ENCODE measurements at places on chromosomes 4 and X.

GRCh38 chr4:56937262-56937661, 29.6 kb downstream of the REST start:
- no peak for DNase-seq

DNA sequence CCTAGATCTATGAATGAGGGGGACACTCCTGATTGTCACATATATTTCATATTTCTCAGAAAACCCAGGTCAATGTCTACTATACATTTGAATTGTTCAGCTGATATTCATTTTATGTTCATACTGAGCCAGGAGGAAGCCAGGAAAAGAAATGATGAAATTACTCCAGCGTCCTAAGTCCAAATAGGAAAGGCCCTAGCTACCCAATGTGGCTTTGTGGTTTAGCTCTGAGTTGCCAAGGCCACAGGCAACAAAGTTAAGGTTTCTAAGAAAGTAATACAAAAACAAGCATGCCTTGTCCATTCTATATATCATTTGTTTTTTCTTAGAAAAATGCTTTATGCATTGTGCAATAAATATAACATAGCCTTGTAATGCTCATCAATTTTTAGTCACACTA, 4.5 kb upstream of the CSN2 start:
- DNase-seq = no peak

- no peak for DNase-seq
Observed at GRCh38 chr4:150578745-150579501, 3.0 kb upstream of the MAB21L2 start.

DNA sequence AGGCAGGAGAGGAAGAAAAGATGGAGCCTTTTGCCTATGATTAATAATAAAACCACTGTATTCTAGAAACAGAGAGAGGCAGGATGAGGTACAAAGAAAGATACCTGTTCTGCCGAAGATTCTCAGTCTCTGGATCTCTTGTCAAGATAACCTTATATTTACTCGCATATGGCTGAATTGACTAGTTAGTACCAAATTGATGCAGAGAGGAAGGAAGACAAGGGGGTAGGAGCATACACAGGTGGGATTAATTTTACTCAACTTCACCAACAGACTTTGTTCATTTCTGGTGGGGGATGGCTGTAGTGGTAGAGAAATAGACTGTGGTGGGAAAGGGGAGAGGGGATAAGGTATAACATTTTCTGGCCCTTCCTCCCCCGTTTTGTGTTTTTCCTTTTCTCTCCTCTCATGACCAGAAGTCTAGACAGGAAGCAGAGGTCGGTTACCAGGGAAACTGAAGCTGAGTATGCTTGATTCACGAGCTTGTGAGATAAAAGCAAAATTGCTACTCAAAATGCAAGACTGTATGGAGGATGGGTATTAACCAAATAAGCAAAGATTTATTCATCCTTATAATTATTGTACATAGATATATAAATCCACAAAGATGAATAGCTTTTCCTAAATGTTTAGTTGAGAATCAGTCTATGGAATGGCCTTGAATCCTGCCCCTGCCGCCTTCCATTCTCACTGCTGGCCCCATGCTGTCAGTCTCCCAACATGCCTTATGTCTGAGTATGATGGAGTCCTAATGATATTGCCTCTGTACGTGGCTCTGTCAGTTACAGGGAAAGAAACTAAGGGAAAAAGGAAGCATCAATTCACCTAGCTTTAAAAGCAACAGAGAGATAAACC, 17.8 kb upstream of the PAGE2B start:
- no peak for DNase-seq

GRCh38 chr4:41949531-41949930, 14.3 kb downstream of the TMEM33 start:
- DNase-seq = no peak

DNA sequence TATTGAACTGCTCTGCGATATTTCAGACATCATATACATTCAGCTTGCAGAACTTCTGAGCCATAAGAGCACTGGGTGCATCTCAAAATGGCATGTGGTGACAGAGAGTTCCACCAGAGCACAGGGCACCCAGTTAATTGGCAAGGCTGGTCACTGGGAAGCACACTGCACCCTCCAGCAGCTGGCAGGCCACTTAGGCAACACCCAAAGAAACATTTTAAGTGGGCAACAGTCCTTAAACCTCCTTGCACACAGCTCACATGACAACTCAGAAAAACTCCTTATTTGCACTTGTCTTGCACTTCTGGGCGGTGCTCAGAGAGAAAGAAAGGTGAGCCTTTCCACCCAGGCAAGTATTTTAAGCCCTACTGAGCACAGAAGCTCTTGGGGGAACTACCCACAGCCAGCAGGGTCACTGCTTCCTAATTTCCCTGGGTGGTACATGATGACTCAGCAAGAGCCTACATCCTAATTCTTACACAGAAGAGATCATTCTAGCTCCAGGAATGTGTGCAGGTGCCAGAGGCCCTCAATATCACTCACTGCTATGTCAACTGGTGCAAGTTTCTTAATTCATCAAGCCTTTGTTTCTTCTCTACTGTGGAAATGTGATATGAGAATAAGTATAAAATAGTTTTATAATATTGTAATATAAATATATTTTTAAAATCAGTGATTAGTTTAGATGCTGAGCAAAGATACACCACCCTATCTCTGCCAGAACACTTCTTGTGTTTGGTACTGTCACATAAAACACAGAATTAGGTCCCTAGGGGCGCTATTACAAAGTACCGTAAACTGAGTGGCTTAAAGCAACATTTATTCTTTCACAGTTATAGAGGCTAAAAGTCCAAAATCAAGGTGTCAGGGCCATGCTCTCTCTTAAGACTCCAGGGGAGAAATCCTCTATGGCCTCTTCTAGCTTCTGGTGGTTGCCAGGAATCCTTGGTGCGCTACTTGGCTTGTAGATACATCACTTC, 155.1 kb upstream of the PPARGC1A start:
- DNase-seq = no peak

DNA sequence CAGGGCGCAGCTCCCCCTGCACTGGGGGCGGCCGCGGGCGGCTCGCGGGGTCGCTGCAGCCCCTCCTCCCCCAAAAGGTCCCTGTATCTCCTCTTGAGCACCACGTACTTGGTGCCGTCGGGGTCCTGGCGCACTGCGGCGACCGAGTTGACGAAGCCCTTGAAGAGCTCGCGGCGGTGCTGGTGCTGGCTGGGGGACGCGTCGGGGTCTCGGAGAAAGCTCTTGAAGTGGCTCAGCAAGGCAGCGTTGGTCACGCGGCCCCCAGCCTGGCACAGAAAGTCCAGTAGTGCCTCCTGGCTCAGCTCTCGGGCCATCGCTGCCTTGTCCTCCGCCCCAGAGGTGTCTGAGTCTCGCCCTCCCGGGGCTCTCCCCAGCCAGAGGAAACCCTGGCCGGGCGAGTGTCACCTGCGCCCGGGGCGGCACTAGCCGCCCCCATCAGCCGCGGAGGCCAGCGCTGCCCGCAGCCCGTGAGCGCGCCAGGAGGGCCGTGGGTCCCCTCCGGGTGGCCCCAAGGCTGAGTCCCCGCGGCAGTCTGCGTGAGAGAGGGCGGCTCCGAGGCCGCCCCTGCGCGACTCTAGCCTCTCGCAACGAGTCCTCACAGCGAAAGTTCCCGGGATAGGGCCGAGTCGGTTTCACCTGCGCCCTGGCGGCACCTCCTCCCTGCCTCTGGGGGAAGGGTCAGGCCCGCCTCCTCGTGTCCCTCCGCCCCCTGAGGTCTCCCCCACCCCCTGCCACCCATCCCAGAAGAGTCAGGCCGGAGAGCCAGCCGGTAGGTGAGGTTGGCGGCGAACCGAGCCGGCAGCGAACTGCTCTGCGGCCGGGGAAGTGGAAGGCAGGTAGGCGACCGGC, at the start of gene SOWAHB:
TSS of gene SOWAHB (minus strand) at position 609 of the 849 bp plus-strand sequence. CDS start at position 314, 295 bp downstream.
- no peak for DNase-seq

DNA sequence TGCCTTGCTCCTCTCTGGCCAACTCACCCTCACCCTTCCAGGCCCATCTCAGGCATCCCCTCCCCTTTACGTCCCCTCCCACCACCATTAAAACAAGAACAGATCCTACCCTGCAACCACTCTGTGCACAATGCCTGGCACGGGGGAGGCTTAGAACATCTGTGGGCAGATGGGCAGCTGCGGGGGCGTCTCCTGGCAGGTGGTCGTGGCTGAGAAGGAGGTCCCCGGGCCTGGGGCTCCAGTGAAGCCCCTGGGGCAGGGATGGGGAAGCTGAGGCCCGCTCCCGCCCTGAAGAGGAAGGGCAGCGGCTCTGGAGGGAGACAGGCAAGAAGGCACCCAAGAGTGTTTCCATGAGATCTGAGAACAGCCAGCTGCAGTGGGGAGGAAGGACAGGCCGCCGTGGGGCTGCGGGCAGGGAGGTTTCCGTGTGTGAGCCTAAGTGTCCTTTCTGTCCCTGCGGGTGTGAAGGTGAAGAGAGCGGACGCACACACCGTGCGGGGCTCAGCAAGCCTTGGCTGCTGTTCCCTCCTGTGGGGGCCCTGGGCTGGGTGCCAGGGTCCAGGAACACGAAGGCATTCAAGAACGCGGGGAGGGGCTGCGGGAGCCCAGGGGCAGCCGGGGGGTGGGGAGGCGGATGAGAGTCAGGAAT, 7.8 kb upstream of the TBC1D14 start:
- DNase-seq = no peak

DNA sequence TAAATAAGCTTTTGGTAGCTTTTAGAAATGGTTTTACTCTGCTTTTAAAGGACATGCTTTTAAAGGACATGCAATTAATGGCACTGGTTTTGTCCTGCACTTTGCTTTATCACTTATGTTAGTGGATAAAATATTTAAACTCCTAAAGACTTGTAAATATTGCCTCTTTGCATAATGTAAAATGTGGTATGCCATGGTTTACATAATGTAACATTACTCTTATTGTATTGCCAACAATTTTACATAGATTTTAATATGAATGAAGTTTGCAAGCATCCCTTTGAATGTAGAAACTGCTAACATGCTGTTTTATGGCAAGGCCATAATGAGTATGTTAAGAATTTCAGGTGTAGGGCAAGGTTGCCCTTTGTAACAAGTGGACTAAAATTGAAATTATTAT, 118.4 kb downstream of the CHIC1 start:
- no peak for DNase-seq

- no peak for DNase-seq
Observed at GRCh38 chrX:13607331-13607995, 38.1 kb downstream of the EGFL6 start.

GRCh38 chr4:41784191-41784979, 35.9 kb upstream of the PHOX2B start:
- DNase-seq = no peak

DNA sequence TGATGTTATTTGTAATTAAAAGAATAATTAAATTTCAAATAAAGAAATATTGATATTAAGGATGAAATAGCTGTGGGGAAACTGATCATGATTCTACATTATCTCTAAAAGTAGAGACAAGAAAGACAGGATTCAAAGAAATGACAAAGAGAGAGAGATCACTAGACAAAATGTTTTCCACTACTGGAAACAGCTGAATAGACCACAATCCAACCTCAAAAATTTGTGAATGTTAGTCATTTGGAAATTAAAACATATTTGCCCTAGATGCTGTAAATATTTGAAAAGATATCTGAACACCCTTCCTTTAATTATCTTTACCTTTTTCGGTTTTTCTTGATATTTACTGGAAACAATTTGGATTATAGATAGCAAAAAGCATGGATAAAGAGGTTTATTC, 414.9 kb downstream of the CENPC start:
- no peak for DNase-seq

GRCh38 chrX:129665916-129666644, 11.3 kb upstream of the APLN start:
- no peak for DNase-seq

GRCh38 chr4:12615822-12616221, 868.3 kb downstream of the RAB28 start:
- no peak for DNase-seq

- no peak for DNase-seq
Observed at GRCh38 chr4:163976588-163976987, 482.1 kb downstream of the TMA16 start.

DNA sequence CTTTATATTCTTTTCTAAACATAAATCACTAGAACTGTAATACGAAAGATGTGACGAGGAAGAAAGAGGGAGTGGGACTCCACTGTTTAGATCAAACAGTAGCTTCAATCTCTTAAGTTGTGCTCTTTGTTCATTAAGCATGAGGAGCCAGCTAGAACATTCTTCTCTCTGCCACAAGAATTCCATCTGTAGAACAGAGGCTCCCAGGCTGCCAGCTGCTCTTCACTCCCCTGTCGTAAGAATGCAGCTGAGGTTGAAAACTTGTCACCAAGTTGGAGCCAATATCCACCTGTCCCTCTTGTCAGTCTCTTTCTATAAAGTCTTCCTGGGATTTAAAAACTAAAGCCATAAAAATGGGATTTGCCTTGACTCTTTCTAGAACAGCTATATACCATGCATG, 65.0 kb upstream of the SEC24B start:
- no peak for DNase-seq

DNA sequence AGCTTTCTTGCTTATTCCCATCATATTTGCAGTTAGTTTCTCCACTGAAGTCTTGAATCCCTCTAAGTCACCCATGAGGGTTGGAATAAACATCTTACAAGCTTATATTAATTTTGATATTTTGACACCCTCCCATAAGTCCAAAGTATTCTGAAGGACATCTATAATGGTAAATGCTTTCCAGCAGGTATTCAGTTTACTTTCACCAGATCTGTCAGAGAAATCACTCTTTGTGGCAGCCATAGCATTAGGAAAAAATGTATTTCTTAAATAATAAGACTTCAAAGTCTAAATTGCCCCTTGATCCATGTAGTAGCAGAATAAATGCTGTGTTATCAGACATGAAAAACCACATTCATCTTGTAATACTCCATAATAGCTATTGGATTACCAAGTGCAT, 1371.7 kb upstream of the PABPC4L start:
- DNase-seq = no peak

DNA sequence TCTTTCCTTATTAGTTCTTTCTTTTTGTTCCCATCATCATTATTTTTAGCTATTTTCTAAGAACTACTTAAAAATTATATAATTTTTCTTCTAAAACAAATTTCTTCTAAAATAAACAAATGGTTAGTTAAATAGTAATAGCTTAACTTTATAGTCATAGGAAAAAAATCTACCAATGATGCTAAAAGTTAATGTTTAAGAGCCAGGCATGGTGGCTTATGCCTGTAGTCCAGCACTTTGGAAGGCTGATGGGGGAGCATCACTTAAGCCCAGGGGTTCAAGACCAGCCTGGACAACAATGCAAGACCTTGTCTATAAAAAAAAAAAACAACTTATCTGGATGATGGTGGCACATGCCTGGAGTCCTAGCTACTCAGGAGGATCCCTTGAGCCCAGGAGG, 127.1 kb upstream of the ANXA3 start:
- DNase-seq = no peak

GRCh38 chr4:150593996-150594395, 12.0 kb downstream of the MAB21L2 start:
- peak; percentile 25 for DNase-seq

GRCh38 chr4:60652933-60653332, 547.2 kb upstream of the ADGRL3 start:
- no peak for DNase-seq

GRCh38 chr4:110963662-110964280, 340.9 kb upstream of the PITX2 start:
- DNase-seq = no peak

All from NCI-H446 (cell line).